ENCODE measurements at places on chromosomes 2 and 18.

DNA sequence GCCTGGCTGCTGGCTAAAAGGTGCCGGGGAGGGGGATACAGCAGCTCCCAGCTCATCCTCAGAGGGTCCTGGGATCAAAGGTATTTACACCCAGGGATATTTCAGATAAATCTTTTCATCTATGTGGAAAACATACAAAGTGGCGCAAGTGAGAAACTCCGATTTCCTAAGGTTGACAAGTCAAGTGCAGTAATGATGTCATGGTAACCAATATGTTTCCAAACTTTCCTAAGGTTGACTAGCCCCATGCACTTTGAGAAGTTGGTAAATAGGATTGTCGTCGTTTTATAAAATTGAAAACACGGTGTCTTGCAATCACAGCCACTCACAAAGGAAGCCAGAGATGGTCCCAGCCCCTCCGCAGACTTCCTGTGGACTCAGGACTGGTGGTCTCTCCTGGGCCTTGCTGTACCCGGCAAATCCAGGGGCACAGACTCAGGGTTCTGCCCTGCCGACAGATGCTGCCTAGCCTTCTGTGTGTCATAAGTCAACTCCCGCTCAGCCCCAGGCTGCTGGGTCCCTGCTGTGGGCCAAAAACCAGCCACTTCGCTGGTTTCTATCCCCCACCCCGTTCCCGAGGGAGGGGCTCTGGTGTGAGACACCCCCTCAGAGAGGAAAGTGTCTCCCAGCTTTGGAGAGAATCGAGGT, 111.2 kb upstream of the PPP1CB start:
- no peak for DNase-seq

- DNase-seq, result no peak
These were observed 251.2 kb upstream of the PARD3B start for GRCh38 chr2:204293884-204294747.

DNA sequence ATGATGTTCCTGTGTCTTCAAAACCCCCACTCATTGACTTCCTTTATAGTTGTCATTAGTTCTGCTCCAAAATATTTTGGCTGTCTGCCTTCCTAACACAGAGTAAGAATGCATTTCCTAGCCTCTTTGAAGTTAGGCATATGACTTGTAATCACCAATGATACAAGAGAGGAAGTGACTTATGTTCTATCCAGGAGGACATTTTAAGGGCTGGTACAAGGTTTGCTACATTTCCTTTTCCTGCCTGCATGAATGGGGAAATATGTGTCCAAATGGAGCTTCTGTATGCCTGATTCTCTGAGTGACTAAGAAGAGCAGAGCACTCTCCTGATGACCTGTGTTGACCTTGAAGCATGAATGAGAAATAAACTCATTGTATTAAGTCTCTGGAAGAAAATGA, 115.1 kb downstream of the PLCL1 start:
- DNase-seq, result no peak

DNA sequence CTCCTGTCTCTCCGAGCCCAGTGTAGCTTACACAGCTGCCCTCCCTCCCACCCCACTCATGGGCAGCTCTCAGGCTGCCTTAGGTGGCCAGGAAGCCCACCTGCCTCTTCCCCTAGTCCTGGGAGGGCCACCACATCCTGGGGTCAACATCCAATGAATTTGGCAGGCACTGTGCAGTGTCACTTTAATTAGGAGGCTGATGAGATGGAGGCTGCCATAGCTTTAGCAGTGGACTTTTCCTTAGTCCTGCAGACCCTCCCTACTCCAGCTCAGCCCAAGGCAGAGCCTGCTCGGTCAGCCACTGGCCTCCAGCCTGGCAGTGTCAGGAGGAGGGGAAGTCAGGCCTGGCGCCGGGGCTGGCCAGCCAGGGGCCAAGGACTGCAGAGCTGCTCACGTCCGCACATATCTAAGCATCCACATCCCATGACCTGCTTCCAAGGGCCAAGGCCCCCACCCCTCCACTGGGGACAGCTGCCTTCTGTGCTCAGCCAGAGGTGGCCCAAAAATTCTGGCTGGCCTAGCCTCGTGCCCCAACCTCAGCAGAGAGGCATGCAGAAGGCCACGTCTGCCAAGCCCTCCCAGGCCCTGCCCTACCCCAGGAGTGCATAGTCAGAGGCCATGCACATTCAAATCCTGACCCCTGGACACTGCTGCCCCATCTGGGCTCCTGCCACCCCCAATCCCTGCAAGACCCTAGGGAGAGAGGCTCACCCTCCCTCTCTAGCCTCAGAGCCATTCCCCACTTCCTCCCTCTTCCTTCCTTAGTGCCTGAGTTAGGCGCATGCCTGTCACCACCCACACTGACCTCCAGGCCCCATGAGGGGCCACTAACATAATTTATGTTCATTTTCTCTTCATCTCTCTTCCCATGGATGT, 33.1 kb downstream of the ADRA2B start:
- no peak for DNase-seq

DNA sequence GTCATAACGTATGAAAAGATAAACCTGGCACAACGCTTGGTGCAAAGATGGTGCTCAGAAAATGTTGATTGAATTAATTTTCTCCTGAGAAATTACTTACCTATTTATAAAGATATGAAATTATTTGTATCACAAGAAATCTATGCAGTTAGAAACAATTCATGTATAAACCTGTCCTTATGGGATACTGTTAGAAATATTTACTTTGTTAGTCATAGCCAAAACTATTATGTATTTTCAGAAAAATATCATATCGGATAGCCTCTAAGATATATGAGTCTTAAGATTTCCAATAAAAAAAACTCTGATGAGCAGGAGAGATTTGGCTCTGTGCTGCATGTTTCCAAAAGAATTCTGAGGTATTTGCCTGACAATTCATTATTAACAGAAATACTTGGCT, 880.7 kb downstream of the LRRTM4 start:
- no peak for DNase-seq

DNA sequence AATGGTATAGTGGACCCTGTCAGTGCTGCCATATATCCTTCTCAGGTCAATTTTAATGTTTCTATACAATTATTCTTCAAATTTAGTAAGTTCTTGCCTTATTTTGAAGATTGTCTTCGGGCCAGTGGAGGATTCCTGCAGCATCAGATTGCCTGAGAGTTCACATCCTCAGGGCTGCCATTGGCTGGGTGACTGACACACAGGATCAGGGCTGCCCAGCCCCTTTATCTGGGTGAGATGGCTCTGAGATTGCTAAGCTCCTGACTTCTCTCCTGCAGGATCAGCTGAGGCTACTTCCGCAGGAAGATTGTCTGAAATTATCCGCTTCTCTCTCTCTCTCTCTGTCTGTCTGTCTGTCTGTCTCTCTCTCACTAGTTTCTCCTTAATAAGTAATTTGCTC, 567.4 kb downstream of the TSN start:
- DNase-seq, result no peak

- no peak for DNase-seq
These were observed 49.7 kb upstream of the AGAP1 start for GRCh38 chr2:235444101-235444597.

All from stimulated activated CD8-positive, alpha-beta memory T cell treated with anti-CD3 and anti-CD28 coated beads, Interleukin-4, amount 100 ng/mL, for 4 hours (primary cell).